HS-27A (cell line): ENCODE measurements at places on chromosomes 1 and 21.

DNA sequence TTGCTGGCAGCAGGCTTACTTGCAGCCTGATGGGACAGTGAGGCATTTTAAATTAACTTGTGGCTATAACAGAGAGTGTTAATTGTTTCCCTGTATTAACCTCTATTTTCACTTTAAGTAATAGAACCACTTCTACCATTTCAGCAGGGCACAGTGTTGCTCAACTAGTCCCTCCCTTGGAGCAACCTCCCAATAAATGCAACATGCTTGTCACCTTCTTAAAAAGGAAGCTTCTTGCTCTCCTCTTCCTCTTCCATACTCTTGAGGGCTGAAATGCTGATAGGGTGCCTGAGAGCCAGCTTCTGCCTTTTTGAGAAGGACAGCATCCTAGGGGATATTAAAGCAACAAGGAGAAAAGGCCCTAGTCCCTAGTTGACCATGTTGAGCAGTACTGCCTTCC is 52.1 kb downstream of the C4BPA start:
- no peak for DNase-seq

DNA sequence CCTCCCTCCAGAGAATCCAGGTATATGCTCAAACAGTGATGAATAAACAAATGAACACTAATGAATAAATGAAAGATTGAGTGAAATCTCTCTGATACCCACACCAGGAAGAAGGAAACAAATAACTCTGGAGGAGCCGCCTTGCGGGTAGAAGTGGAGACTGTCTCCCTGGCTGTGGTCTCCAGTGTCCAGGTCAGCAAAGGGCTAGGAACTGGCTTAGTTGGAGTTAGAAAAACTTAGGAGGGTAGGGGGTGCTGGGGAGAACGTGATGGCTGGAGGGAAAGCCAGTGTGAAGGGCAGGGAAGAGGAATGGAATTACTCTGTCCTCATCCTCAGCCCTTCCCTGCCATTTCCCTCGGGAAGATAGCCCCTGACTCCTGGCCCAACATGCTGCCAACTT is 537 bp downstream of the RHBDL2 start:
- DNase-seq: no peak

GRCh38 chr1:89692601-89693521 is 59.9 kb downstream of the LRRC8C start:
- DNase-seq: no peak

GRCh38 chr1:229221106-229222019 is 49.5 kb upstream of the RAB4A start:
- no peak for DNase-seq

DNA sequence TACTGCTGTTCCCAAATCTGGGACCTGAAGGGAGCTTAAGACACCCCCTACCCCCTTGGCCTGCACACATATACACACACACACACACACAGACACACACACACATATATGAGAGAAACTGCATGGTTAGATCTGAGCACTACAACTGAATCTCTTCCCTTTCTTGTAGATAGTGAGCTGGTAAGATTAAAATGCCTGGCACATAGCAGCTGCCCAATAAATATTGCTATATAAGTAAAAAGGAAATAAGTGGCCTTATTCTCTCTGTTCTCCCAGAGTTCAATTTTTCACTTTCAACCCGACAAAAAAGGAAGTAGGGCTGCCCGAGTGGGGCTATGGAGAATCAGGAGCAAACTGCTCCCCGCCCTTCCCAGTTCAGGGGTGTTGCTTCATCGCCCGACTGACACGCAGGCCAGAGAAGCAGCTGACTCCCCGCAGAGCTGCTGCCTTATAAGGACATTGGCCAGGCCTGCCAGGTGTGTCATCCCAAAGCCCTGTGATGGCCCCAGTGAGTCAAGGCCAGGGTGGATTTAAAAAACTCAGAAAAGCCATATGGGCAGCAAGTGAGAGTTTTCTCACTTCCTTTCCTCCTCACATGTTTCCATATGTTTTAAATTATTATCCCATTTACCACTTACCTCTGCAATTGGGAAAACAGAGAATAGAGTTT is 106.5 kb upstream of the SLC44A3 start:
- peak; percentile 95 for DNase-seq

DNA sequence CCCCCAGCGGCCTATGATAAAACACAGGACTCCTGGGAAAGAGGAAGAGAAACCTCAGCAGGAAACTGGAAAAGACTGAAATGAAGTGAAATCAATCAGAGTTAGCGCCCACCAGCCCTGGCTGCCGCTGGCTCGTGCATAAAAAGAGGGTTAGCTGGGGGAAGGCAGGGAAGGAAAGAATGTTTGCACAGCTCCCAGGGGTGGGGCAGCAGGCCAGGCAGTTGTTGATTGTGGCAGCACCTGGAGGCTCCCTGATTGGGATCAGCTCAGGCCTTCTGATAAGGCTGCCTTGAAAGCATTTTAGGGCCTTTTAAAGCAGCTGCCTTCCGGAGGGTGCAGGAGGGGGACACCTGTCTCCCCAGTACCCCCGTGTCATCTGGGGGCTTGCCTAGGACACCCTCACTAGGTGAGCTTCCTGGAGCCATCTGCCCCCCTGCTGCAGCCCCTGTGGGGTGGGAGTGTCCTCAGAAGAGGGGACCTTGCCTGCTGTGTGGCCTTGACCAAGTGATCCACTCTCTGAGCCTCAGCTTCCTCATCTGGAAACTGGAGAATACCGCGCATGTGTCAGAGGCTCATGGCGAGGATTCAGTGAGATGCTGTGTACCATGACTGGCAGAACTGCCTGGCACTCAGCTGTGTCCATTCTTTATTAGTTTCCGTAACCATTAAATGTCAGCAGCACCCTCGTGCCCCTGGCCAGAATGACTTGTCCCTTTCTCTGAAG is 6.6 kb downstream of the EPHB2 start:
- DNase-seq: no peak

- no peak for DNase-seq
Observed at GRCh38 chr21:45262616-45263015, 25.1 kb downstream of the POFUT2 start.

GRCh38 chr1:201949491-201949890 is 3.1 kb upstream of the LMOD1 start:
- DNase-seq: no peak

DNA sequence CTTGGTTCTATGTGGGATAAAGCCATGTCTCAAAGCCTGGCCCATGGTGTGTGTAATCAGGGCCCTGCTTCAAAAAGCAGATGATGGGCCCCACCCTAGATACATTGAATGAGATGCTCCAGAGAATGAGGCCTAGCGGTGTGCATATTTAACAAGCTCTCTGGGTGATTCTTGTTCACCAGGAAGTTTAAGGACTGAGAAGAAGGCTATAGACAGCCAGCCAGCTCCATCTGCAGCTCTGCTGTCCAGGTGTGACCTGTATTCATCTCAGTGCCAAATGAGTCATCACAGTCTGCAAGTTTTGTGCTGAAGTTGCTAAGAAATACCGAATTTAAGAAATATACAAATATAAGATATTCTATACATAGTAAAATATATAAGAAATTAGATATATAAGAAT is 182.0 kb upstream of the RUNX1 start:
- no peak for DNase-seq

DNA sequence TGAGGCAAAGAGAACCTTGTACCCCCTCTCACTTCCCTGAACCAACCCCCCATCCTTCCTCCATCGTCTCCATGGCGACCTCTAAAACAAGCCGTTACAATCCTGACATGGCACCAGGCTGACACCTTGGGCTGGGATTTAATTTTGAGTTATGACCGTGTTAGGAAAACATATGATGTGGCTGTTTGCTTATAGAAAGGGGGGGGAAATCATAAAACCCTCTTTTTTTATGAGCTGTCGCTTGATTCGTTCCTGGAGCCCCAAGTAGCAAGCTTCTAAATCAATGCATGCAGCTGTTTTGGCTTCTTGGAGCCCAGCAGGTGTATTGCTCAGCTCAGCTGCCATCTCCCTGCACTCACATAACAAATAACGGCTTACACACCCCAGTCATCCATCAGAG is 301.2 kb upstream of the SPAG17 start:
- DNase-seq: no peak

DNA sequence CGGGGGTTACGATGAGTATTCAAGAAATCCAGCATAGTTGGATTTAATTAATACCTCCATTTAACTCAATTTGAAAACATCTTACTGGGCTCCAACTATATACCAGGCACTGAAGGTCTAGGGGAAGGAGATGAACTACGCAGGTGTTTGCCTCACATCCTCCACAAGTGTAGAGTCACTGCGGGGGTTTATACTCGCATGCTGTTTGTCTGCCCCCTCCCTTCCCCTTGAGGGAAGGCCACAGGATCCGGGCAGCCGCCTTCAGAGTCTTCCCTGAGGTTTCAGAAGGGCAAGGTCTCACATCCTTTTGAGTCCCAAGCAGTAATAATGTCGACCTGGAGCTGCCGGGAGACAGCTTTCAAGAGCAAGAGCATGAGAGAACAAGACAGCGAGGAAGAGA is 142.4 kb upstream of the GALNT2 start:
- DNase-seq: no peak

DNA sequence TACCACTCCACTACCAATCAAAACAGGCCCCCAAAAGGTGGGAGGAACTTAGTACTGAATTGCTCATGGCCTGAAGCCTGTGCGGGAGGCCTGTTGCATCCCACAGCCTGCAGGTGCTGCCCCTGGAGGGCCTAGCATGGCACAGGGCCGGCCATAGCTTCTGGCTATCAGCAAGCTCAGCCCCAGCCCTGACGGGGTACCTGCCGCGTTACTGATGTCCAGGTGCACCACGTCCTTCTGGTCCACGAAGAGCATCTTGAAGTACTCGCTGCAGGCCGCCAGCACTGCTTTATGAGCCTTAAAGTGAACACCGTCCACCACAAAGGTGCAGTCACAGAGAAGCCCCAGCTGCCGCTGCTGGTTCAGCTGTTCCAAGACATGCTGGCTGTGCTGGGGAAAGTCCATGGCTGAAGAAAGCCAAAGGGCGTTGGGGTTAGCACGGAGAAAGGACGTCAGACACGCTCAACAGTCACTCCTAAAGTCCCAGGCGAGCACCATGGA is 27.8 kb downstream of the ZBTB17 start:
- DNase-seq: no peak
